ENCODE measurements at places on chromosomes 13 and 19.

DNA sequence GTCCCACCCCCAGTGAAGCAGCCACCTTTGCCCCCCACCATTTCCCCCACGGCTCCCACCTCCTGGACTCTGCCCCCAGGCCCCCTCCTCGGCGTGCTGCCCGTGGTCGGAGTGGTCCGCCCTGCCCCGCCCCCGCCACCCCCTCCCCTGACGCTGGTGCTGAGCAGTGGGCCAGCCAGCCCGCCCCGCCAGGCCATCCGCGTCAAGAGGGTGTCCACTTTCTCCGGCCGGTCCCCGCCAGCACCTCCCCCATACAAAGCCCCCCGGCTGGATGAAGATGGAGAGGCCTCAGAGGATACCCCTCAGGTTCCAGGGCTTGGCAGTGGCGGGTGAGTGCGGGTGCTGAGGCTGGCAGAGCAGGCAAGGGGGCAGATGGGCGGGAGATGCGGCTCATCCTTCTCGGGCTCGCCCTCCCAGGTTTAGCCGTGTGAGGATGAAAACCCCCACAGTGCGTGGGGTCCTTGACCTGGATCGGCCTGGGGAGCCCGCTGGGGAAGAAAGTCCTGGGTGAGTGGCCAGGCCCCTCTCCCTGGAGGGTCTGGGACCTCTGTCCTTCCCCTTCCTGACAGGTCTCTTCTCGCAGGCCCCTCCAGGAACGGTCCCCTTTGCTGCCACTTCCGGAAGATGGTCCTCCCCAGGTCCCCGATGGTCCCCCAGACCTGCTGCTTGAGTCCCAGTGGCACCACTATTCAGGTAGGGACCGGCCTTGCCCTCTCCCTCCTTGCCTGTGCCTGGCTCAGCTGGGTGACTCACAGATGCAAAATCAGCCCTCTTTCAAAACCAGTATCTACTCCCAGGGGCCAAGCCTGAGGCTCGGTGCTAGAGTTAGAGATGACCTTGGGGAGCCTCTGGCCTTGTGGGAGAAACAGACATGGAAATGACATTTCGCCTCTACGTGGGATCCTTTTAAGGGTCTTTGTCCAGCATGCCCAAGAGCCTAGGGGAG, 8.8 kb downstream of the IGFLR1 start:
- DNase-seq, result no peak

DNA sequence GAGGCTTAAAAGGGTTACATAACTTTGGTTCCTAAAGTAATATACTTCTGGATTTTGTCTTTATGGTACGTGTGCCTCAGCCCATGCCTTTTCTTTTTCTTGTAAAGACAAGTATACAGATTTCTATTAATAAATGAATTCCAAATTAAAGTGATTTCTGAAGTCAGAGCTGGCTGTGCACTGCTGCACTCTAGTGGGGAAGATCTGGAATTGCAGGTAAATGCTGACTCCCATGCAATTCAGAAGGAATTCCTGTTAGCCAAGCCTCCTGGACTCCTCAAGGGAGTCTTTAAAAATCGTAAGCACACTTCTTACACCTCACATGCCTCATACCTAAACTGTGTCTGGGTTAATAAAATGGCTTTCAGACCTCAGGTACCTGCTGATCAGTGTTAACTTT, 118.4 kb upstream of the SLC7A1 start:
- DNase-seq, result no peak

GRCh38 chr19:43452582-43452981, 12.8 kb downstream of the LYPD3 start:
- DNase-seq, result no peak

DNA sequence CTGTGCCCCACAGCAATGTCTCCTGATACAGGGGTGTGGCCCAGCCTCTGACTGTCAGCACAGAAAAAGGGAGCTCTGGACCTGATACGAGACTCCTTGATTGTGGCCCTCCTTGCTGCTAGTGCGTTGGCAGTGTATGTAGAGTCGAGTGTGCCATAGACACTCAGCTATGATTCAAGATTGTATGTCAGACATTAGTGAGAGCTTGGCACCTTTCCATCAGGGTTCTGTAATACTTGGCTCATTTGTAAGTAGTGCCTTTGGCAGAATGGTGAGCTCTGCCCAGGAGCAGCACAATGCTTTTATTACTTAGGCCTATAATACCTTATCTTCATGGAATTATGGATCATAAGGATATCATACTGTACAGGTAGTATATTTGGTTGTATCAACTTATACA, 83.4 kb downstream of the ATP8A2 start:
- peak; percentile 8 for DNase-seq

- no peak for DNase-seq
These were observed 17.3 kb upstream of the RELB start for GRCh38 chr19:44984005-44984404.

DNA sequence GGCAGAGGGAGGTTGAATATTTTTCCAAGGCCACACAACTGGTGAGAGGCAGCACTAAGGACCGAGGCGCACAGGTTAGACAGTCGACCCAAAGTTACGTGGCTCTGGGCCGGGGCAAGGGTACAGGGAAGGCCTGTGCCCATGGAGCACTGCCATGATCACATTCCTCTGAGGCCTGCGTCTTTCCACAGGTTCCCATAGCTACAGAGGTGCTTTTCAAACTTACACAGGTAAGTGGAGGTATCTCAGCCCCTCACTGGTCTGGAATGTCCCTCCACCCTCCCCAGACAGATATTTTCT, 814 bp downstream of the ZNF211 start:
- no peak for DNase-seq

DNA sequence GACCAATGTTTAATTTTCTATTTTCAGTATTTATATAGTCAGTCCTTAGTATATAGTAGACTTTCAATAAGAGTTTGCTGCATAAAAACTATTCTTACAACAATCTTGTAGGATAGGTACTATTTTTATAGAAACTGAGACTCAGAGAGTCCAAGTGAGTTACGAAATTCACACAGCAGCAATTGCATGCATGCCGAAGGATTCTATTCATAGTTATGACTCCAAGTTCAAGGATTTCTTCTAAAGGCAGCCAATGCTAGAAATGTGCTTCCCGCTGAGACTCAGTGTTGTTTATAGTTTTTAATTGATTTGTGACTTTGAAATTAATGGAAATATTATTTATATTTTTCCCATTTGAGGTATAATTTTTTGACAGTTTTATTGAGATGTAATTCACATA, 62.7 kb upstream of the CSNK1A1L start:
- no peak for DNase-seq

DNA sequence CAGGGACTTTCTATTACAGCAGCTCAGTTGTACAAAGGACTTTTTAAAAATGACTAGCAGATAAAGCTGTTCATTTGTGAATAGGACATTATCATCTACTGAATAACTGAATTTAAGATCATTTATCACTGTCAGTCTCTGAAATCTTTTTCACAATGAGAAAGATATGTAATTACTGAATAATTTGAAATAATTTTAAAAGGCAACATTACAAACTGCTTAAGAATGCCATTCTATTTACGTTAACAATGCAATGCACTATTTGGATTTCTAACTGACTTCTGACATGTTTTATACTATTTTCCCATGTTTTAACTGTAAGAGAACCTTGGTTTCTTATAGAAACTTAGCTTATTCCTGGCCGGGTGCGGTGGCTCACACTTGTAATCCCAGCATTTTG, 2033.0 kb upstream of the PCDH20 start:
- DNase-seq, result no peak

- peak; percentile 30 for DNase-seq
These were observed 12.4 kb downstream of the SNRNP70 start for GRCh38 chr19:49097453-49098288.
